ENCODE measurements at places on chromosomes 4 and X.

DNA sequence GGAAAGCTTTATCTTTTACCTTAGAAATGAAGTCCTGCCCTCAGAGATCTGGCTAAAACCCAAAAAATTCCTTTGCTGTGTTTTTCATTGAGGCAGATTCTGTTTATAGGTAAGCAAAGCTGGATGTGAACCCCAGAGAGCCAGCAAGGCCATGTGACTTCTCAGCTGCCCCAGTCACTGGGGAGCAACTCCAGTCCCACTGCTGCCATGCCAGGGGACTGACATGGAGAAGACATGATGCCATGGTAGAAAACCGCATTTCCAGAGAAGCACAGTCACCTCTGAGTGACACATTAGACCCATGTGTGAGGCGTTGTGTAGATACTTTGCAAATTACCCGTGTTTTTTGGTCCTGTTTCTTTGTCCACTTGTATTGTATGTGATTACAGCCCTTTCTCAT is 45.4 kb downstream of the PTTG2 start:
- no peaks in the 10 kb centered on the region for H3K4me1 ChIP-seq
- no peaks in the 10 kb centered on the region for H3K27me3 ChIP-seq

GRCh38 chr4:137394018-137394417 is 138.3 kb downstream of the PCDH18 start:
- no peaks in the 10 kb centered on the region for H3K27me3 ChIP-seq
- DNase-seq: no peak
- no peak overlapping the region for H3K27ac ChIP-seq
- H3K36me3 ChIP-seq: no peaks in the 10 kb centered on the region

GRCh38 chrX:130120746-130121504 is 10.6 kb upstream of the ELF4 start:
- H3K4me3 ChIP-seq: peak overlapping the region; percentile 59
- peaks cover 11% of the 10 kb centered on the region for H3K4me1 ChIP-seq
- H3K36me3 ChIP-seq: no peaks in the 10 kb centered on the region
- peak; percentile 57 for DNase-seq
- H3K27ac ChIP-seq: peak overlapping the region; percentile 25

- DNase-seq: no peak
- H3K27me3 ChIP-seq: no peaks in the 10 kb centered on the region
- no peak overlapping the region for H3K27ac ChIP-seq
- H3K36me3 ChIP-seq: peaks cover 12% of the 10 kb centered on the region
- no peak overlapping the region for H3K4me3 ChIP-seq
Measured at GRCh38 chr4:26402458-26402857, 81.6 kb downstream of the RBPJ start.

DNA sequence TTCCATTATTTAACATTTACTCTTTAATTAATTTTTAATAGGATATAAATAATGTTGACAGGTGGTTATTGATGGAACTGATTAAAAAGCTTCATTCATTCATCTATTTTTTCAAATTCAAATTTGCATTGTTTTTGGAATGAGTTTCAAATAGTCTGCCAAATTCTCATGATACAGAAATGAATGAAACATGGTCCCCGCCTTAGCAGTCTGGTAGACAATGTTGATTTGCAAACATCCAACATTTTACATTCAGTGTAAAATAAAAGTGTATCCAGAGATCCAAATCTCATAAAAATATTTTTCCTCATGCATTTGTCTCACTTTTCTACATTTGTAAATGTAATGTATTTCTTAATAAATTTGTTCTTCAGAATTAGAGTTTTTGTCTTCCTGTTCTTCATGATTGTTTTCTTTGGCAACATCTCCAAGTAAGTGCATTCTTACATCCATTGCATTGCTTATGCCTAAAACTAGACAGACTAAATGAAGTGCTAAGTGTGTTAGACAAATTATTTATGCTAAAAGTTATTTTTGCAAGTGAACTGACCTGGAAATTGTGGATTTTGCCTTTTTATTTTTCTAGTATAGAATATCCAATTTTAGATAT is 142.3 kb downstream of the PCDH18 start:
- no peaks in the 10 kb centered on the region for H3K4me1 ChIP-seq
- H3K27me3 ChIP-seq: no peaks in the 10 kb centered on the region
- no peak for DNase-seq
- H3K4me3 ChIP-seq: no peak overlapping the region
- no peaks in the 10 kb centered on the region for H3K36me3 ChIP-seq
- no peak overlapping the region for H3K27ac ChIP-seq

- peaks cover 2% of the 10 kb centered on the region for H3K27me3 ChIP-seq
- H3K4me3 ChIP-seq: no peak overlapping the region
- no peak for DNase-seq
- no peaks in the 10 kb centered on the region for H3K36me3 ChIP-seq
- no peak overlapping the region for H3K27ac ChIP-seq
Measured at GRCh38 chr4:24433515-24434214, 150.7 kb downstream of the DHX15 start.

DNA sequence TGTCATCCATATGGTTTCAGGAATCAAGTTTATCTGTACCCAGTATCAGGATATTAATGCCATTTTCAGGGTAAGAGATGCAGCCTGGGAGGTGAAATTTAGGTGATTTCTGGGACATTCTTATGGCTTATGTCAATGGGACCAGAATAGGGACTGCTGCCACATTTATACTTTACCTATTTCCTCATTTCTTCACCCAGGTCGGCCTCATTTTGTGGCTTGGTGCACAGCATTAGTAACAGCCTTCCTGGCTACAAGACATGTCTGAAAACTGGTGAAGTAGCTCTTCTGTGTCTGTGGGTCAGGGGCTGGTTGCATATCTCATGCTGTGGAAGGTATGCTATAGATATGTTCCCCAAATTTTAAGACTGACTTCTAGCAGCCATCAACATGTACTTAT is 284.8 kb downstream of the AFF2 start:
- no peak for DNase-seq
- H3K27me3 ChIP-seq: no peaks in the 10 kb centered on the region
- H3K27ac ChIP-seq: no peak overlapping the region
- H3K36me3 ChIP-seq: no peaks in the 10 kb centered on the region

DNA sequence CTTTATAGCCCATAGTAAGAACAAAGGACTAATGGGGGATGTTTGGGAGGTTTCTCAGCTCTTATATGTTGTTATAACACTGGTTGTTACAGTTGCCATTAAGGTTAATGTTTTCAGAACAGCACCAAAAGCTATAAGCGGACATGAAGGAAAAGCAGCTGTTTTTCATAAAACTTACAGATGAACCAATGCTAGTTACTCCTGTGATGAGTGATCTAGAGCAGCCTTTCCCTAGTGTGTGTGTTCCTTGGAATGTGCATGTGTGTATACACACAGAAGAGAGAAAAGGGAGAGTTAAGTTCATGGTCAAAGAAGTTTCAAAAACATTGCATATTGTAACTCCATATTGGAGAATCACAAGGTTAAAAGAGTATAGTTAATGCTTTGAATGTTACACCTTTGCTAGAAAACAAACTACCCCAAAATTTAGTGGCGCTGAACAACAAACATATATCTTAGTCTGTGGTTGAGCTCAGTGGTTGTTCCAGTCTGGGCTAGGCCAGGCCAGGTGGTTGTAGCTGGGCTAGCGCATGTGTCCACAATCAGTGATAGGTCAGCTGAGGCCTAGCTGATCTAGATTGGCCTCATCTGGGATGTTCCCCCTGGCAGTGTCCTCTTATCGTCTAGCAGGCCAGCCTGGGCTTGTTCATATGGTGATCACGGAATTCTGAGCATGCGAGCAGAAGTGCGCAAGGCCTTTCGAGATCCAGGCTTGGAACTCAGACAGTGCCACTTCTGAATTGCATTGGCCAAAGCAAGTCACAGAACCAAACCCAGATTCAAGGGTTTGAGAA is 151.0 kb downstream of the NHS start:
- no peak overlapping the region for H3K4me3 ChIP-seq
- no peaks in the 10 kb centered on the region for H3K27me3 ChIP-seq
- no peak overlapping the region for H3K27ac ChIP-seq
- H3K4me1 ChIP-seq: no peaks in the 10 kb centered on the region
- DNase-seq: no peak

- no peaks in the 10 kb centered on the region for H3K4me1 ChIP-seq
- no peak overlapping the region for H3K4me3 ChIP-seq
- no peak overlapping the region for H3K27ac ChIP-seq
- H3K27me3 ChIP-seq: peaks cover 10% of the 10 kb centered on the region
- H3K36me3 ChIP-seq: no peaks in the 10 kb centered on the region
- DNase-seq: no peak
Measured at GRCh38 chr4:186724058-186724863, 605 bp upstream of the FAT1 start.

GRCh38 chrX:23851544-23851943 is 56.2 kb downstream of the APOO start:
- no peak overlapping the region for H3K27ac ChIP-seq
- no peaks in the 10 kb centered on the region for H3K4me1 ChIP-seq
- H3K36me3 ChIP-seq: no peaks in the 10 kb centered on the region
- H3K27me3 ChIP-seq: no peaks in the 10 kb centered on the region
- DNase-seq: no peak

GRCh38 chrX:19342331-19342906 is 1.3 kb upstream of the PDHA1 start:
- no peak overlapping the region for H3K4me3 ChIP-seq
- no peaks in the 10 kb centered on the region for H3K36me3 ChIP-seq
- H3K27me3 ChIP-seq: no peaks in the 10 kb centered on the region

DNA sequence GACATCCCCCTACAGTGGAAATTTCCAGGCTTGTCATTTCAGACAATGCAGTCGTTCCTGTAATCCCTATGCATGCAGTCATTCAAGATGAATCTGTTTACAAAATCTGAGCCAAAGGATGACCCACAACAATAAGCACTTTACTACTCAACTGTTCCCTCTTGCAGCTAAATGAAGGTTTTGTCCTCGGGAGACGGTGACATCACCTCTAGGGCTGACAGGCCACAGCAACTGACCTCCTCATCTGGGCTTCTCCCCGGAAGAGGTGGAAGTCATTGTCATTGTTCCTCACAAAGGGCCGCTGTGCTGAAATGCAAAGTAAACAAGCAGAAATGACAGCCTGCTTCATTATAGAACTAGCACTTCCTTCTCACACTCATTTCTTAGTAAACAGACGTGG is 29.2 kb downstream of the CLRN2 start:
- no peak overlapping the region for H3K27ac ChIP-seq
- no peaks in the 10 kb centered on the region for H3K27me3 ChIP-seq
- no peaks in the 10 kb centered on the region for H3K4me1 ChIP-seq
- no peak for DNase-seq

DNA sequence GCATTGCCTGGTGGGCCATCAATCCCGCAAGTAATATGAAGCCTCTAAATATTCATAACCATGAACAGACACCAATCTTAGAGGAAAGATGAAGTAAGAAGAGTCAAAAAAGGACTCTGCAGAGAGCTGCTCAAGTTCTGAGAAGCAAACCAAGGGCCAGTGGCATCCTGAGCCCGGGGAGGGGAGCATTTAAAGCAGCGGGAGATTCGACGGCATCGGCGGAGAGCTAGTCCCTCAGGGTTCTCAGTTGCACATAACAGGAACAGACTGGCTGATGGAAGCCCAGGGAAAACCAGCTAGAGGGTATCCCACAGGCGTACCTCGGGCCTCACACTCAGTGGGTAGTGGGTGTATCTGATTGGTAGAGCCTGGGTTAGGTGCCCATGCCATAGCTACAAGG is 4.9 kb upstream of the PNMA6E start:
- H3K27ac ChIP-seq: no peak overlapping the region
- no peak for DNase-seq
- no peaks in the 10 kb centered on the region for H3K36me3 ChIP-seq

DNA sequence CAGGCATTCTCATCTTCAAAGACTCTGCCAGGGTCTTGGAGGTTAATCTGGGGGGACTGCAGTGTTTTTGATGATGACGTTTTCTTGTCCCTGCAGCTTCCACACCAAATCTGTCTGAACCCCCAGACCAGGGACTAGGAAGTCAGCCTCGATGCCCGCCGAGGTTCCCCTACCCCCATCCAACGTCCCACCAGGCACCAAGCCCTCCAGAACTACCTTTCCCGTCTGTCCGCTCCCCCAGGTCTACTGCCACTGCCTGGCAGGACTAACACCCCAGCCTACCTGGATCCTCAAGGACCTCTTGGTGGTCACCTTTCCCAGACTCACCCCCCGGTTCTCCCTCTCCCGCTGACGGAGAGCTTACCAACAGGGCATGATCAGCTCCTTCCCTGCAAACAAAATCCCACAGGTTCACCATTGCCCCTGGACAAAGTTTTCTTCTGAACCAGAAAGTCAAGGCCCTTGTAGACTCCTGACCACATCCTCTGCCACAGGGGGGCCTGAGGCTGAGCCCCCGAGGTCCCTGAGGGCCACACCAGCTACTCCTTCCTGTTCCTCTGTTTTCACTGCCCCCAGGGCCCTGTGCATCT is 40.9 kb downstream of the HMX1 start:
- H3K27me3 ChIP-seq: no peaks in the 10 kb centered on the region
- no peaks in the 10 kb centered on the region for H3K36me3 ChIP-seq
- H3K4me3 ChIP-seq: no peak overlapping the region
- no peaks in the 10 kb centered on the region for H3K4me1 ChIP-seq

- H3K27ac ChIP-seq: no peak overlapping the region
- no peaks in the 10 kb centered on the region for H3K36me3 ChIP-seq
- H3K4me1 ChIP-seq: no peaks in the 10 kb centered on the region
- H3K27me3 ChIP-seq: no peaks in the 10 kb centered on the region
- H3K4me3 ChIP-seq: no peak overlapping the region
Measured at GRCh38 chrX:146181858-146182257, 364.2 kb downstream of the SLITRK2 start.

- H3K4me1 ChIP-seq: no peaks in the 10 kb centered on the region
- H3K4me3 ChIP-seq: no peak overlapping the region
- DNase-seq: no peak
- no peaks in the 10 kb centered on the region for H3K36me3 ChIP-seq
- no peaks in the 10 kb centered on the region for H3K27me3 ChIP-seq
- H3K27ac ChIP-seq: no peak overlapping the region
Measured at GRCh38 chrX:2462074-2462473, 38.7 kb downstream of the DHRSX start.

- H3K4me1 ChIP-seq: no peaks in the 10 kb centered on the region
- DNase-seq: no peak
- no peaks in the 10 kb centered on the region for H3K36me3 ChIP-seq
- H3K4me3 ChIP-seq: no peak overlapping the region
- H3K27me3 ChIP-seq: no peaks in the 10 kb centered on the region
- no peak overlapping the region for H3K27ac ChIP-seq
Measured at GRCh38 chr4:182297659-182298058, 54.5 kb downstream of the TENM3 start.

DNA sequence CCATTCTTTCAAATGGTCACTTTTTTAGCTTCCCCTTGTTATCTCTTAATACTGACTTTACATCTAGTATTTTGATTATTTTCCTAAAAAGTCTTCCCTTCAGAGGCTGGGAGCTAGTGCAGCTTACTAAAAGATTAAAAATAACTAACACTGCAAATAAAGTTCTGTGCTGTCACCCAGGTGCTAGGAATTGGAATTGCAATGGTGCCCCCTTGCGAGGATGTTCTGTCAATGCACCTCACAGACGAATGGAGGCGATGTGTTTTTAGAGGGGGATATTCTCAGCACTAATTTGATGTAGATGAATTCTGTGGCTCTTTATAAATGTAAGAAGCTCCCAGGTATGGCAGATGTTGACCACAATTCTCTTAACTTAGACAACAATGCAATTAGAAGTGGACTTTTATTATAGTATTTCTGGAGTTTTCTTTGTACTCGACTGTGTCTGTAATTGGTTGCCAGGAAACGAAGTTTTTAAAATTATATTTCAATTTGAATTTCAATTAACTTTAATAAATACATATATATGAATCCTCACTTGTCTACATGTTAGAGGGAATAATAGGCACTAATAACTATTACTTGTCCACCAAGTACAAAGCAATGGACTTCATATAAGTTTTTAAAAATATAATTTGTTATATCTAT is 22.0 kb upstream of the SMIM31 start:
- H3K4me3 ChIP-seq: no peak overlapping the region
- no peaks in the 10 kb centered on the region for H3K4me1 ChIP-seq
- H3K27ac ChIP-seq: no peak overlapping the region
- peak; percentile 21 for DNase-seq

GRCh38 chr4:100430451-100430850 is 87.4 kb downstream of the EMCN start:
- no peaks in the 10 kb centered on the region for H3K27me3 ChIP-seq
- no peaks in the 10 kb centered on the region for H3K36me3 ChIP-seq
- H3K4me3 ChIP-seq: no peak overlapping the region
- no peaks in the 10 kb centered on the region for H3K4me1 ChIP-seq
